ENCODE measurements at places on chromosomes 2 and 18. TPM values are rescaled to one million over a fixed set of nuclear protein-coding genes. Genes with fewer than 3 reads are reported as not detected.

GRCh38 chr2:111226876-111227700, 106.4 kb downstream of the BCL2L11 start:
- no peak for DNase-seq

DNA sequence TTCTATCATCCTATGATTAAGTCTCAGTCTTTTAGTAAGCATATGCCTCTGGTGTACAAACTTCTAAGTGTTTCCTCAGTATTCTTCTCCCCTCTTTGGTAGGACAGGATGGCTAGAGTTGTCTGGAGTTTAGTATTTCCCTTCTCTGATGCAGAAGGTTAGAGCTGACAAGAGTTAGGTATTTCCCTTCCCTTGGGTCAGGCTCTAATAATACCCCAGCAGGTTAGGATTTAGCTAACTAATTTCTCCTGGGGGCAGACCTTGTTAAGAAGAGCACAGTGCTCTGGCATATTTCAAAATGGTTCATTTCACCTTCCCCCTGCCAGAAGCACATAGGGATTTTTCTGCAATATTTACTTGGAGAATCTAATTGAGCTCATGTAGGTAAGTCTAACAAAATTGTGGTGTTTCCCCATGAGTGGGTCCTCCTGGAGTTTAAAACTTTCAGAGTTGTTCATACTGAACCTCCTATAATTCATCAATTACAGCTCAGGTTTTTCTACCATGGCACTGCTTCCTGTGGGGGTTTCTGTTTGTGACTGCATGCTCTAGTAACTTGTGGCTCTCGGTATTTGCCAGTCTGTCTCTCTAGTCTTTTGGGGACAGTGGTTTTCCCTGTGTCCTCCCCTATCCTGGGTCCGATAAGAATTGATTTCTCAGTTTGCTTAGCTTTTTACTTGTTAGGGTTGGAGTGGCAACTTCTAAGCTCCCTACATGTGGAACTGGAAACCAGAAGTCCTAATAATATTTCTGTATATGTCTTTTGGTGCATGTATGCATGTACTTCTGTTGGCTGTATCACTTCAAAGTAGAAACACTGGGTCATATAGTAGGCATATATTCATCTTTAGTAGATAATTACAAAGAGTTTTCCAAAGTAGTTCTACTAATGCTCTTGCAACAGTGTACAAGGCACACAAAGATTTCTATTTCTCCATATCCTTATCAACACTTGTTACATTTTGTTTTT, 77.7 kb downstream of the GDF7 start:
- no peak for DNase-seq

GRCh38 chr2:129929321-129930290, 49.9 kb upstream of the RAB6C start:
- no peak for DNase-seq

- no peak for DNase-seq
Measured at GRCh38 chr18:49658823-49659404, 97.1 kb downstream of the LIPG start.

Gene CCDC138
- total RNA-seq = 13.6 TPM

- peak; percentile 87 for DNase-seq
Measured at GRCh38 chr2:128492966-128493811, 174.5 kb upstream of the HS6ST1 start.

GRCh38 chr2:38214209-38214717, 138.3 kb upstream of the CYP1B1 start:
- DNase-seq = no peak

- DNase-seq = no peak
Measured at GRCh38 chr2:169512525-169512924, 3.0 kb downstream of the KLHL41 start.

DNA sequence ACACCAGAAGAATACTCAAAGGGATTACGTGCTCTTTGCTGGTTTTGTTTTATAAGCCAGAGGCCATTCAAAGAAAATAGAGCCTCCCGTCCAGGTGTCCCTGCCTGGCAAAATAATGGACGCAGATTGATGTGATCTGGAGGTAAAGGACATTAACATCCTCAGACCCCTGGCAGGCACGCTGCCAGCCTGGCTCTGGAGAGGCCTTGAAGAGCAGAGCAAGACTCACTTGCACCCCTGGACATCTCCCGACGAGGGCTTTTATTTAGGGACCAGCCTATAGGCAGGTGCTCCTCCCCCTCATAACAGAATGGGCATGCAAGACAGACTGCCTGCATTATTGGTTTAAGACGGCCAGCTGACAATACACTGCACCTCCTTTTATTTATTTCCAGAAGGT, 291.3 kb downstream of the BCL11A start:
- no peak for DNase-seq

Gene KLHL30
- total RNA-seq = 0.04 TPM

DNA sequence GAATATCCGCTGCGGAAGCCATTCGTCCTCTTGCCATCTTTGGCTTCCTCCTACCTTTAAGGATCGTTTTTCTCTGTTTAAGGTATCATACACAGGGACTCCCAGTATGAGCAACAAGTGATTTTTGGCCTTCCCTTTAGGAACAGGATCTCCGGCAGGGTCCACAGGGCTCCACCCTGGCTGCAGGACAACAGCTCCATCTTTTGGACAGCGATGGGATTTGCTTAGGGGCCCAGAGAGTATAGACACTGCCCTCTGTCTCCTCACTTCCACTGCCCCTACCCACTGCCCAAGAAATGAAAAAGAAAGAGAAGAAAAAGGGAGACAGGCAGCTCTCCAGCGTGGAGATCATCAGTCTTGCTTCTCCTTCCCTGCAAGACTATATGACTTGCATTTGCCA, 224.5 kb downstream of the UXS1 start:
- peak; percentile 86 for DNase-seq

DNA sequence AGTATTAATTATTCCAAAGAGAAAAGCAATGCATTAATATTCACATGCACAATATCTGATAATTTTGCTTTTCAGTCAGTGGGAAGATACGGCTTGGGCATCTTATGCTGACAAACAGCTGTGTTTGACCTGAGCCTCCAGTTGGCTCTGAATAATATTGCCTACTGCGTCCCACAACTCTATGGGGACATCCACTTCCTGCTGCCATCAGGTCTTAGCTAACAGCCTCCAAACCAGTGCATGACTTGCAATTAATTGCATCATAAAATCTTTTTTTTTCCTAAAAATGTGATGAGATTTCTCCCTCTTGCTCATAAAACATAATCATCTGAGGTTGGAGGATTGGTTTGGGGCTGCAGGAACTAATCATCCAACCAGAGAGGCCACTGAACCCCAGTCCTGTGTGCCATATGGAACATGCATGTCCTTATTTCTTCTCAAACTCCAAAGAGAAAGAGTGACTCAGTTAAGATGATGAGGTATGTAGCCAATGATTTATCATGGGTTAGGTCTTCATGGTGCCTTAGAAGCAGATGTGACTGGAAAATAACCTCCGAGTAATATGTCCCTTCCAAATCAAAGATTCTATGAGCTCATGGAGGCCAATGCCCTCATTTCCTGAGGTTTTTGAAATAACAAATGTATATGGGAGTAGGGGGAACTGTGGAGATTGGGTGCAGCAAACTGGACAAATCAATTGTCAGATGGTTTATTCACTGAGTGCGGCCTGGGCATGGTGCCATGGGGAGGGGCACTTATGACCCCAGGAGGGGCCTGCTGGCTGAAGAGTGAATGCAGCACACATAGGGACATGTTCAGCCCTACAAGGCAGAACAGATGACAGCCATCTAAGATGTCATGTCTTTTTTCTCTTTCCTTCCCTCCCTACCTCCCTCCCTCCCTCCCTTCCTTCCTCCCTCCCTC, 39.4 kb downstream of the EDAR start:
- DNase-seq = no peak

Gene SCN3A
- not detected for total RNA-seq

DNA sequence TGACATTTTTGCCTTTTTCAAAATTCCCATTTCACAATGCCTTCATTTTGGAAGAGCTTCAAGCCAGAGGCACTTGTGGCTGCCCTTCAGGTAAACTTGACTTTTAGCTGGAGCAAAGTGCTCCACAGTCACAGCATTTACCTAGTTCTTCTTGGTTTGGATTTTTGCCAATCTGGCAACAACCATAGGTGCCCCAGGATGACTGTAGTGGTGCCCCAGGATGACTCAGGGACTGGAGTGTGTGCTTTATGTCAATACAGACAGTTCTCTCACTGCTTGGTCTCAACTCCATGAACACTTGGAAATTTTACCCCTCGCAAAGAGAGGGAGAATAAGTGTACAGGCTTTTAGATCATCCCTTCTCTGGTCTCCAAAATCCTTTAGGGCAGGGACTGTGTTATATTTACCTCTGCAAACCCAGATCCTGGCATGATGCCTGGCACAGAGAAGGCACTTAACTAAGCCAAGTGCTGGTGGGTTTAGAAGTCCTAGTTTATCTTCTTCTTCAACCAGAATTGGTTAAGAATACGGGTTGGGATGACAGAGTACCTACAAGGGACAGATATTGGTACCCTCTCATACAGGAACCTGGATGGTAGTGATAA, 15.3 kb upstream of the PTPN4 start:
- no peak for DNase-seq

GRCh38 chr2:154455866-154456265, 242.6 kb upstream of the KCNJ3 start:
- no peak for DNase-seq

Data from H7 (cell line).